ENCODE measurements at places on chromosomes 12 and 14.
A peak's percentile ranks its signal among the peaks of the same experiment; 100 is the strongest.

DNA sequence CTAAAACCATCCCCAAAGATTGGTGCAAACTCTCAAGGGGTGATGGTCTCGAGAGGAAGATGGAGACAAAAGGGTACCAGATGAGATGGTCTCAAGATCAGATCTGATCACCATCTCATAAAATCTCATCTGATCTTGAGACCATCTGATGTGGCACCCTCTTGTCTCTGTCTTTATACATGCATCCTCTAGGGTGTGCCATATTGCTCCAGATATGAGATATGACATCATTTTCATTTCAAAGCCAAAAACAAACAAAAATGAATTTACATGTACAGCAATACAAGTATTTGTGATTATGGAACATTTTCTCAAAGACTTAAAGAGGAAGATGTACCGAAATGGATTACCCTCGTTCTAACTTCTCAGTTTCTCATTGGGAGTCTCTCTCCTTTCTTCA, 787.2 kb downstream of the GALC start:
- no peak for DNase-seq

- DNase-seq, result no peak
Measured at GRCh38 chr12:12999959-13000615, at the start of gene HEBP1. TSS of gene HEBP1 (minus strand) at chr12:13000265. CDS start at chr12:13000114, 151 bp downstream.

- DNase-seq, result peak; percentile 28
Measured at GRCh38 chr12:4604684-4605193, 42.7 kb downstream of the DYRK4 start.

DNA sequence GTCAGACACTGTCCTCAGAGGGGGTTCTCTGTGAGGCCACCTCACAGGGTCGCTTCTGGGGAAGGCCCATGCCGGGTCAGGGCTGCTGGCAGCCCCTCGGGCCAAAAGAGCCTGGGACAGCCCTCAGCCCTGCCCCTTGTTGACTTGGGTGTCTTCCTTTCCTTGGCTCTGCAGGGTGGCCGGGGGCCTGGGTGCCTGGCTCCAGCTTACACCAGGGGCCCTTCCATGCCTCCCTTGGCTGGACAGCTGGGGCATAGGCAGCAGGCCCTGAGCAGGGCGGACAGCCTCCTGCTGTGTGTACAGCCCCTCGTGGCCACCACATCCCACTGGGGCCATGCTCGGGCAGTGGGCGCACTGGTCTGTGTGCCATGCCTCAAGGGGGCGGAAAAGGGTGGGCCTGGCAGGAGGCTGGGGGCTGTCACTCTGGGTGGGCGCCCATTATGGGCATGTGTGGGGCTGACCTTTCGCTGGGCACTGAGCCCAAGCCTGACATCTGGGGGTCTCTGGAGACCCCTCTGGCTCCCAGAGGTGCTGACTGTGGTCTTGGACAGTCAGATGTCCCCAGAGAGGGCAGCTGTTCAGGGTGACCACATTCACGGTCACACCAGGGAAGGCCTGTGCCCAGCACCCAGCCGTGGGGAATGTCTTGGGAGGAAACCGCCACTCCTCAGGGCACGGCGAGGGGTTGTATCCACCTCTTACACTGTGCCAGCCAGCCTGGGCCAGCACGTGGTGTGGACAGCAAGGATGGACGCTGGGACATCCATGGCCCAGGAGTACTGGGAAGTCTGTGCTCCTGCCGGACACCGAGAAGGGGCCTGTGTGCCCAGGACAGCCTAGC, 313.3 kb downstream of the TMEM121 start:
- no peak for DNase-seq

- no peak for DNase-seq
Measured at GRCh38 chr14:77206261-77206824, 24.7 kb downstream of the TMEM63C start.

- no peak for DNase-seq
Measured at GRCh38 chr14:73069585-73069984, 11.3 kb downstream of the RBM25 start.

DNA sequence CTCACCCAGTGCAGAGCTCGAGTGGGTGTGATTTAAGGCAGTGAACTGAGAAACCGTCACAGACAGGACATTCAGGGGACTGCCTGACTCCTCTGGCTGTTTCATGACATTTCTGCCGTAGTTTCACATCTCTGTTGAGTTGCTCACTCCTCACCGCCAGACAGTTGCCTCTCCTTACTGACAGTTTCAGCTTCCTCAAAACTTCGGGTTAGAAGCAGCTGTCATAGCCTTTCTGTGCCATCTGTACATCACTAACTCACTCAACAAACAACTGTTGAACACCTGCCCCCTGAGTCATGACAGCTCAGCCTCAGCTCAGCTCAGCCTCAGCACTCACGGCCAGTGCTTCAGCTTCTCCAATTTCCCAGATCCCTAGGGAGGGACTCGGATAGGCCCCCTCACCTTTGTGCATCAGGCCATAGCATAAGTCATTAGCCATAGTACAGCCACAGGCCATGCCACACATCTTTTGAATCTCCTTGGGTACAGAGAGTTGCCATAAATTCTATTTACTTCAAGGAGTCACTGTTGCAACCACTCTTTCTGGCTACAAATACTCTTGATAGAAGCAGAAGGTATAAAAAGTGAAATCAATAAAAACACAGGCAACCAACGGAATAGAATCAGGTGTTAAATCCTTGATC, 6.2 kb upstream of the SLC15A4 start:
- DNase-seq, result no peak

DNA sequence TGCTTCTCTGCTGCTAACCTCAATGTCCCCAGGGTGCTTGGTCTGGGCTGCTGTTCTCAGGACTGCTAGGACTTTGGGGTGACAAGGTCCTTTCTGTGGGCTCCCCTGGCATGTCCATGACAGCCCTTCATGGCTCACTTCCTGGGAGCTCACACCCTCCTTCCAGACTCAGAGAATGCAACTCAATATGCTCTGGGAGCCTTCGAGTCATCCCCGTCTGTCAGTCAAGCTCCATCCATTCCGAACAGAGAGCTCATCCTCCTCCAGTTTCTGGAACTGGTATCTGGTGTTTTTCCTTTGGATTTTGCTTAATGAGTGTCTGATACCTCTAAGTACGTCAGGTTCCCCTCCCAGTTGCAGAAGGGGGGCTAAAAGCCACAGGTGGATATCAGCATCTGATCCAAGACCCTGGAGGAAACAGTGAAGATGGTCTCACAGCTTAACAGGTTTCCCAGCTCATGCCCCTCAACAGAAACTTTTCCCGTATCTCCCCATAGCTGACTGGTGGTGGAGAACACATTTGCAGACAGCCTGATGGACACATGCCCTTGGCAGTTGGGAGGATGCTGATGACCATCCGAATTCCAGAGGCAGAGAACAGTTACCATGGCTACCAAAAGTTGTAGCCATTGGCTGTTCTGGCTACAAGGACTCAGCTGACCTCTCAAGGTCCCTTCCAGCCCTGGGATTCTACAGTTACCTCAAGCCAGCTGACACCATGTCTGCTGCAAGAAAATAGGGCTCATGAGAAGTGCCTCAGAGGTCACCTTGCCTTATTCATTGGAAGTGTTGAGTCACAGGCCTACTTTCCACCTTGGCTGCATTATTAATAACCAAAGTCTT, 9.5 kb upstream of the RAB35 start:
- DNase-seq, result no peak

GRCh38 chr14:32480337-32480736, 151.2 kb downstream of the AKAP6 start:
- DNase-seq, result no peak

GRCh38 chr12:77435446-77436091, 370.2 kb upstream of the E2F7 start:
- DNase-seq, result no peak

- no peak for DNase-seq
Measured at GRCh38 chr14:52808101-52808500, 16.7 kb upstream of the GNPNAT1 start.

GRCh38 chr12:92459850-92460249, 242.9 kb upstream of the PLEKHG7 start:
- DNase-seq, result no peak

DNA sequence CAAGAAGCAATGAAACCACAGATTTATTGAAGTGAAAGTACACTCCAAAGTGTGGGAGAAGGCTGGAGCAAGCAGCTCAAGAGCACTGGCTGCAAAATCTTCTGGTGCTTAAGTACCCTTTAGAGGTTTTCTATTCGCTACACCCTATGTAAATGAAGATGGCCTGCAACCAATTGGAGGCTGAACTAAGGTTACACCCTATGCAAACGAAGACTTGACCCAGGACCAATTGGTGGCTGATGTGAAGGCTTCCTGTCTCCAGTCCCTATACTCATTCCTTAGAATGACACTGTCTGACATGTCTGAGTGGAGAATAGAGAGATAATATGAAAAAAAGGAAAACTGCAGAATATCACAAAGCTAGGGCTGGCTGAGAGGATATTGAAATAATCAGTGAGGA, 57.2 kb downstream of the ALG10B start:
- no peak for DNase-seq

GRCh38 chr14:53409289-53409688, 256.2 kb upstream of the DDHD1 start:
- DNase-seq, result no peak

- DNase-seq, result no peak
Measured at GRCh38 chr14:105919458-105920150, 393.2 kb downstream of the TMEM121 start.

- DNase-seq, result no peak
Measured at GRCh38 chr12:262817-263216, at the start of gene SLC6A13. TSS of gene SLC6A13 (minus strand) at chr12:262836. CDS start at chr12:260052, 2,784 bp downstream.

DNA sequence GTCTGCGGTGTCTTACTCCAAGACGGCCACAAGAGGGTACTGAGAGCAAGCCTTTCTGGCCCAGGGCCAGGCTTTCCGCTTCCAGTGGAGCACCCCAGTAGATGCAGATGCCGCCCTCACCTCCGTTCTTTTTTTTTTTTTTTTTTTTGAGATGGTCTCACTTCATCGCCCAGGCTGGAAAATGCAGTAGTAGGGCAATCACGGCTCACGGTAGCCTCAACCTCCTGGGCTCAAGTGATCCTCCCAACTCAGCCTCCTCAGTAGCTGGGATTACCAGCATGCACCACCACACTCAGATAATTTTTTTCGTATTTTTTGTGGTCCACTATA, 5.6 kb upstream of the LBHD2 start:
- DNase-seq, result no peak

DNA sequence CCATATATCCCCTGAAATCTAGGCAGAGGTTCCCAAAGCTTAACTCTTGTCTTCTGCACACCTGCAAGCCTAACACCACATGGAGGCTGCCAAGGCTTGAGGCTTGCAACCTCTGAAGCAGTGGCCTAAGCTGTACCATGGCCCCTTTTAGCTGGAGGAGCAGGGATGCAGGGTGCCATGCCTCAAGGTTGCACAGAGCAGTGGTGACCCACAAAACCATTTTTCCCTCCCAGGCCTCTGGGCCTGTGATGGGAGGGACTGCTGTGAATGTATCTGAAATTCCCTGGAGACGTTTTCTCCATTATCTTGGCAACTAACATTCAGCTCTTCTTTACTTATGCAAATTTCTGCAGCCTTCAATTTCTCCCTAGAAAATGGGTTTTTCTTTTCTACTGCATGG, 210.0 kb upstream of the KITLG start:
- DNase-seq, result no peak

GRCh38 chr14:51668870-51669269, 17.2 kb downstream of the FRMD6 start:
- DNase-seq, result no peak

DNA sequence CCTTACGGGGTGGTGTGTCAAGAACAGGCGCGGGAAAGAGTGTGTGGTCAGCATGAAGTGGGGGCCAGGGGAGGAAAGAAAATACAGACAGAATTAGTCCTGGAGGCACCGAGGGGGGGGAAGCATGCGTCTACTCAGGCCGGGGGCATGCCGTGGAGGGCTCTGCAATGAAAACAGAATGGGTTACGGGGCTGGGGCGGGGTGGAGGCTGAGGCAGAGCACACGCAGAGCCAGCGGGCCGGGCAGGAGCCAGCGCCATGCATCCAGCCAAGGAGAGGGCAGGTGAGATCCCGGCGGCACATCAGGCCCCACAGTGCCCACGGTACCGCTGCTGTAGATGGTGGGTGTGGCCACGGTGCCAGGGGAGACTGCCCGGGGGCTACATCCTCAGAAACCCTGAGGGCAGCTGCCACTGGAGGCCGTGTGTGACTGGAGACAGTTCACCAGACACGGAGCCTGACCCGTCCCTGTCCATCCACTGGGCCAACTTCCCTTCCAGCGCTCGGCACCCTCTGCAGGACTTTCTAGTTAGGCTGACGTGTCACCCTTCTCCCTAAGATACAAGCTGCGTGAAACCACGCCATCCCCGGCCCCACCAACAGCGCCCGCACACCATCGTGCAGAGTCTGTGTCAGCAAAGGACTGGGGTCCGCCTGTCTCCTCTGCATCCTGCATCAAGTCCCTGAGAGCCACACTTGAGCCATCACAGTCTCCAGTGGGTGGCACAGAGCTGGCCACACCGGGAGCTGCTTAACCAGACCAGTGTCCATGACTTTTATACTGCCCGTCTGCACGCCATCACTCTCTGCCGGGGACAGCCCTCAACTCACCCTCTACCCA, 87.4 kb downstream of the PIWIL1 start:
- DNase-seq, result no peak

GRCh38 chr12:66979251-66979650, 289.9 kb upstream of the CAND1 start:
- no peak for DNase-seq

GRCh38 chr12:97805146-97805545, 342.5 kb downstream of the RMST start:
- no peak for DNase-seq

GRCh38 chr14:95623195-95623594, 63.0 kb upstream of the TCL1B start:
- no peak for DNase-seq

- no peak for DNase-seq
Measured at GRCh38 chr12:70482764-70483163, 116.7 kb downstream of the KCNMB4 start.

DNA sequence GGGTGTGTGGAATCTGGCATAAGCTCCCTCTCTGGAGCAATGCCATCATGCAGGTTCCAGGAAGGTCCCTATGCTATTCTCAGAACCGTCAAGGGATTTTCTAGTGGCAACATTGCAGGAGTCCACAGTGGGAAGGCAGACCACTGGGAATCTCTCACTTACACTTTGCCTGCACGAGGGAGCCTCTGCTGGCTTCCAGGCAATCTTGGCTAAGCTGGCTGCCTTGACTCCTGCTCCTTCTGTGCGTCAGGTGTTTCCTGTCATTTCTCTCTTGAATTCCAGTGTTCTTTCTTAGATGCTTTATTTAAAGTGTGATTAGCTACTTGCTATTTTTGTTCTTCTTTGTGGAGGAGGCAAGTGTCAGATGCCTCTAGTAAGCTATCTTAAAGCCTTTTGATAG, 414.0 kb upstream of the ATP2B1 start:
- DNase-seq, result no peak

- no peak for DNase-seq
Measured at GRCh38 chr14:66038212-66038611, 448.0 kb upstream of the CCDC196 start.

- no peak for DNase-seq
Measured at GRCh38 chr14:55125403-55125802, 3.6 kb upstream of the LGALS3 start.

- DNase-seq, result no peak
Measured at GRCh38 chr12:12070674-12071656, at the start of gene BCL2L14. TSS of gene BCL2L14 (plus strand) at chr12:12070939. CDS start at chr12:12079306, 8,367 bp downstream.

- DNase-seq, result no peak
Measured at GRCh38 chr12:131818821-131819585, 9.2 kb upstream of the MMP17 start.

Measured in keratinocyte (primary cell).